GM23248 (cell line): ENCODE measurements at places on chromosomes 4 and X. TPM values are rescaled to one million over a fixed set of nuclear protein-coding genes. Genes with fewer than 3 reads are reported as not detected.

DNA sequence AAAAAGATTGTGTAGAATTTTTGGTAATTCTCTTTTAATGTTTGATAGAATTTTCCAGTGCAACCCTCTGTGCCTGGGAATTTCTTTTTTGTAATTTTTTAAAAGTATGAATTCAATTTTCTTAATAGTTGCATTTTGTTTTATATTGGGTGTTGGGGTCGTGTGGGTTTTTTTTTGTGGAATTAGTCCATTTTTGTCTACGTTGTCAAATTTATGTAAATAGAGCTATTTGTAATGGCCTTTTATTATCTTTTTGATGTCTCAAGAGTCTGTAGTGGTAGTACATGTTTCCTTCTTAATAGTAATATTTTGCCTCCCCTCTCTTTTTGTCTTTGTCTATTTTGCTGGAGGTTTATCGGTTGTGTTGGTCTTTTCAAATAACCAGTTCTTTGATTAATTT lies 64.4 kb downstream of the F11 start:
- no peak for DNase-seq

DNA sequence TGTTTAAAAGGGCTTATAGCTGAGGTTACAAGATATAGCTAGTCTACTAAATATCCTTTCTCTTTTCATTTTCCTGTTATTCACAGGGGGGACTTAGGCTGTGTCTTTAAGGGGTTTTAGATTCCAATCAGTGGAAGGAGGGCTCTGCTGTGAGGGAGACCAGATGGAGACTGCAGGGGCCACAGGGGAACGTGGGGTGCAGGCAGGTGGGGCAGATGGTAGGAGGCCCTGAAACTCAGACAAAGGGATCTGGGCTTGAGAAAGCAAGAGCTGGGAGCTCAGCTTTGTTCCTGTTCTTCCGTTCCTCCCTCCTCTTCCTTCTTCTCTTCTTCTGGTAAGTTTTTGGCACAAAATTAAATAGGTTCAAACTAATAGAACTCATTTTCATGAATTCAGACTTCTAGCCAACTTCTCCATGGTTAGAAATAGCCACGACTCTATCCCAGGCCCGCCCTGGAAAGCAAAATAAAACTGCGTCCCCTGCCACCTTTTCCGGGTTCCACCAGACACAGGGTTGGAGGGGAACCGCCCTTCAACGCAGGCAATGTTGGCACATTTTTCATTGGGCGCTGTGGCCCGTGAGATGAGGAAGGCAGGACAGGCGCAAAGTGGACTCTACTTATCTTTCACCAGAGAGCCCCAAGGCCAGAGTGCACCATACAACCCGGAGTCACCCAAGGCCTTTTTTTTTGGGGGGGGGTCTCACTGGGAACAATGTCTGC lies 3.5 kb upstream of the TMSB4X start:
- DNase-seq, result no peak

DNA sequence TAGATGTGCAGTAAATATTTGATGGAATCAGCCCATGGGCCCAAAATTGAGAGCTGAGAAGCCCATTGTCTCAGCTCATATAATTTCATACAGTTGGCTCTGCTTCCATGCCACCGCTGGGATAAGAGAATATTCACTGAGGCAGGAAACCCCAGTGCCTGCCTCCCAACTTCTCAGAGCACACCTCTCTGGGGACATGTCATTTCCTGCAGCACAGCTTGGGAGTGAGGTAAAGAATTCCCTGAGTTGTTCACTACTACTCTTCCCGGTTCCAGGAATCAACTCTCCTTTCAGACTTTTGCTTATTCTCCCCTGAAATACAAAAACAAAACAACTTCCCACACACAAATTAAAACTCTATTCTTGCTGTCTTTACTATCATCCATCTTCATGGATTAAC lies 389.3 kb downstream of the MAPK10 start:
- no peak for DNase-seq

DNA sequence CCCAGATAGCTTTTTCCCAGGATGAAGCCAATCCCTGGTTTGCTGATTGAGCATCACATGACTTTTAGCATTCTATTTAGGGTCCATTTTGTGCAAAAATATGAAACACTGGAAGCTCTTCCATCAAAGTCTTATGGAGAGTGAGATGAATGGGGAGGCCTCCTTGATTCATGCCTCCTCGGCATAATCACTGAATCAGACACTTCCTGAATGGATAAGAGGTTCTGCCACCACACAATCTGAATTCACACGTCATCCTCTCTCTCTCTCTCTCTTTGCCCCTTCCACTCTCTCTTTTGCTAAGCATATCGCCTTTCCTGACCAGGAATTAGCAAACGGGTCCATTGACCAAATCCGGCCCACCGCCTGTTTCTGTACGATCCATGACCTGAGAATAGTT lies 68.7 kb downstream of the CRMP1 start:
- DNase-seq, result no peak

DNA sequence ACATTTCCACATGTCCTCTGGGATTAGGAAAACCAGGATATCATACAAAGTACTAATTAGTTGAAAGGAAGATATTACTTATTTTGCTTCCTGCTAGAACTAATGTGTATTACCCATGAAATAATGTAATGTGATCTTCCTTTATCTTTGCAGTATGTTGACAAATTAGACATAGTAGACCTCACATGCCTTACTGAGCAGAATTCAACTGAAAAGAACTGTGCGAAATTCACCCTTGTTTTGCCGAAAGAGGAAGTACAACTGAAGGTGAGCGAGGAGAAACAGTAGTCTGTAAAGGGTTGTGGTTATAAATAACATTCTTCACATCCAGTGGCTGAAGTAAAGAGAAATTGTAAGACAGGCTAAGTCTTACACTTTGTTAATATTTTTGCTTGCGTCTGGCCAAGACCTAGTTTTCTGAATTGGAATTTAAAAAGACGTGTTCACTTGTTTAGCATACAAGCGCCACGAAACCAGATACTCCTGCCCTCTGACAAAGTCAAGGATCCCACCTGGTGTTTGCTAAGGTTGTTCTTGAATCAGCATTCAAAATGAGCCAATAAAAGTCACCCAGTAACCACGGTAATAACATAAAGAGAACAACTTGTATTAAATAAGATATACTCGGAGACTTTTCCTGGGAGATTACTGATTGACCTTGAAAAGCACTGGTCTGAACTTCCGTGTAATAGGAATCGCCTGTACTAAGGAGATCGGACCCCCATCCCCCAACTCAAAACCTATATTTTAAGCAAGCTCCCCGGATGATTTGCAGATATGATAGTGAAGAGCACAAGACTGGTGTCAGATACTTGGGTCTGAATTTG lies 16.9 kb downstream of the STAP1 start:
- no peak for DNase-seq

- DNase-seq, result no peak
Measured at GRCh38 chr4:13344216-13344615, 139.9 kb downstream of the RAB28 start.

Gene PDCL2
- total RNA-seq, result not detected in 2 replicates

- DNase-seq, result no peak
Measured at GRCh38 chrX:126339928-126340327, 173.8 kb upstream of the DCAF12L2 start.

DNA sequence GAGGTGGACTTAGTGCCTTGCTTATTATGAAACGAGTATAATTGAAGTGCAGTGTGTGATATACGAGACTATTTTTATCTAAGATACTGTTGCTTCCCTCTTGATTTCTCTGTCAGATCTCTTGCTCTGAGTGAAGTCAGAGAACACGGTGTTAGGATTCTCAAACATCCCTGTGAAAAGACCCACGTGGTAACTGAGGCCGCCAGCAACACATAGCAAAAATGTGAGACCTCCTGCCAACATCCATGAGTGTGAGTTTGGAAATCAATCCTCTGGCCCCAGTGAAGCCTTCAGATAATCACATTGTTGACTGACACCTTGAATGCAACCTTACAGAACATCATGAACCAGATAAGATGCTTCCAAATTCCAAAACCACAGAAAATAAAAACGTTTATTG lies 954.4 kb downstream of the FAT4 start:
- DNase-seq, result peak; percentile 31

DNA sequence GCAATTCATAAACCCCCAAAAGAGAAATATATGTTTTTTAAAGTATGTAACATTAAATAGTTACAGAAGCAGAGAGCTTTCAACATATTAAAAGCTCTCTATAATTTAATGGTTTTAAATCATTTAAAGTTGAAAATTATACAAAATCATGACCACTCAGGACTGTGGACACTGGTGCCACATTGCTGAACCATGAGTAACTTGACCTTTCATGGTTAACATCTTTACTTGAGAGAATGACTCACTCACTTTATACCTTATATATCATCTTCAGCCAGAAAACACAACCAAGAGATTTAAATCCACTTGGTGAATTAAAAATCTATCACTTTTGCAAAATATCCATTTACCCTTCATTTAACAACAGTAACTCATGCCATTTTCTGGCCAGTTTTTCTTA lies 584.3 kb upstream of the SMIM31 start:
- DNase-seq, result no peak

Gene ZMAT1
- total RNA-seq, result not detected in 2 replicates

DNA sequence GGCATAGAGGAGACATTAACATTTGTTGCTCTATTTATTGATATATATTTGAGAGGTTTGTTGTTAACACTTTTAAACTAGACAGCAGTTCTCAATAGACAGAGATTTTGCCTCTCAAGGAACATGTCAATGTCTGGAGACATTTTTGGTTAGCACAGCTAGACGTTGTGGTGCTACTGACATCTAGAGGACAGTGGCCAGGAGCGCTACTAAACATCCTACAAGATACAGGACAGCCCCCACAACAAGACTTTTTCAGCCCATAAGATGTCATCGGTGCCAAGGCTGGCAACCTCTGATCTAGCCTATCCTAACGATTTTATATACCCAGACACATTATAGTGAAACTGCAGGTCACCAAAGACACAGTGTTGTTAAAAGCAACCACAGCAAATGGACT lies 18.4 kb upstream of the CTSO start:
- DNase-seq, result peak; percentile 44

DNA sequence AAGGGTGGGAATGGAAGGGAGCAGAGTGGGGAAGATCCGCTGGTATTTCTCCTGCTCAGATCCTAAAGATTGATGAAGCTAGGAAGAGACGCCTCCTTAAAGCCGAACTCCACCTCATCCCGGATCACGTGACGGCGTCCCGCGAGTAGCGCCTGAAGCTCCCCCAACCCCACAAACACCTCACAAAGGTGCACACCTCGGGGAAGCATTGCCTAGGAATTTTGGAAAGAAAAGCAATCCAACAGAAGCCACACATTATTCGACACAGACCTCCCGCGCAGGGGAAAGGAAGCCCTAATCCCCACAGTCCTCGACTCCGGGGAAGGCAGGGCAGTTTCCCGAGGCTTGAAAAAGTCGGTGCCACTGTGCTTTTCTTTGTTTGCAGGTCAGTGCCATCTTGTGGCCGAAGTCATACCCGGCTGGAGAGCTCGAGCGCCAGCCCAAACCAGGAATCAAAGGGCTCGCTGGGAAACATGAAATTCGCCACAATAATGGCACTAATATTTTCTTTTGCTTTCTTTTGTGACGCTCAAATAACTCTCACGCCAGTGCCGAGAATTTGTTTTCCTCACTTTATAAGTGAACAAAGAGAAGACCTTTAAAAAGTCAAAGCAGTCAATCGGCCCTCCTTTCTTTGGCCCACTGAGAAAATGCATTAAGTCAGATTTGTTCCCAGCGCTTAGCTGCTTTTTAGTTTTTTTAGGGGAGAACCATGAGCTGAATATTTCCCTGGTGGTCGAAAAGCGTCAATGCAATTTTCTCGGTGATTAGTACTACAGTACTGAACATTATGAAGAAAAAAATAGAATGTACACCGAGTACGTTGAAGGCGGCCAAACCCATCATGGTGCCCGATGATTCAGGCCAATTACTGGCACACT lies at the start of gene NPY1R:
Gene NPY1R (minus strand): TSS at position 71 of the 881 bp plus-strand sequence. CDS start 6,042 bp downstream, outside the sequence.
- DNase-seq, result peak; percentile 87

DNA sequence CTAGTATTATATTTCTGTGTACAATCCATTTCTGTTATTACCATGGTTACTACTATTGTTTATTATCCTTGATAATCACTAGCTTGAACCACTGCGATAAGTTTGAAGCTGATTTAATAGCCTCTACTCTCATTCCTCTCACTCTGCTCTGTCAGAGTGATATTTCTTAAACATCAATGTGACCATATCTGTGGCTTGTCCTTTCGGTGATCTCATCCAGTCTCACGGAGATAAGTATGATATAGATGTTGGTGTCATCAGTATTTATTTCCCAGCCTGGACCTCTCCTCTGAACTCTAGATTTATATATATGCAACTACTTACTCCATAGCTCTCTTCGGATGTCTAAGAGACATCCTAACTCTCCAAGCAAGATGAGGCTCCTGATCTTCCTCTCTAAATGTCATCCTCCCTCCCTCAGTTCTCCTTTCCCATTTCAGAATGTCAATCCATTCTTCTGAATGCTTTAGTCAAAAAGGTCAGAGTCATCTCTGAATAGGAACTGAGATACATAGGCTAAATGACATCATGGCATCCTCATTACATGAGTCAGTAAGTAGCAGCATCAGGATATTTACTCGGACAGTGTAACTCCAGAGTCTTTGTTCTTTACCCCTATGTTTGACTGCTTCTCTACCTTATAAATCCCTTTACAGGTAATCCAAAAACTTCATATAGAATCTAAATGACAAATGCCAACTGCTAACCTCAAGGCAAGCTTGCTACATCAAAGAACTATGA lies 129.5 kb downstream of the PACRGL start:
- peak; percentile 73 for DNase-seq

- peak; percentile 41 for DNase-seq
Measured at GRCh38 chr4:38106311-38106710, 146.1 kb downstream of the PTTG2 start.

GRCh38 chrX:120213438-120214265 lies 37.0 kb upstream of the ZBTB33 start:
- DNase-seq, result peak; percentile 57

Gene TLR6
- total RNA-seq, result 0.76 and 3.4 TPM in 2 replicates

Gene VSIG4
- total RNA-seq, result not detected in 2 replicates

Gene CSAG3
- not detected in 2 replicates for total RNA-seq

GRCh38 chr4:126273746-126274145 lies 959.0 kb downstream of the FAT4 start:
- DNase-seq, result no peak

Gene MFAP3L
- total RNA-seq, result 19.3 and 20.8 TPM in 2 replicates

Gene AWAT2
- not detected in 2 replicates for total RNA-seq

DNA sequence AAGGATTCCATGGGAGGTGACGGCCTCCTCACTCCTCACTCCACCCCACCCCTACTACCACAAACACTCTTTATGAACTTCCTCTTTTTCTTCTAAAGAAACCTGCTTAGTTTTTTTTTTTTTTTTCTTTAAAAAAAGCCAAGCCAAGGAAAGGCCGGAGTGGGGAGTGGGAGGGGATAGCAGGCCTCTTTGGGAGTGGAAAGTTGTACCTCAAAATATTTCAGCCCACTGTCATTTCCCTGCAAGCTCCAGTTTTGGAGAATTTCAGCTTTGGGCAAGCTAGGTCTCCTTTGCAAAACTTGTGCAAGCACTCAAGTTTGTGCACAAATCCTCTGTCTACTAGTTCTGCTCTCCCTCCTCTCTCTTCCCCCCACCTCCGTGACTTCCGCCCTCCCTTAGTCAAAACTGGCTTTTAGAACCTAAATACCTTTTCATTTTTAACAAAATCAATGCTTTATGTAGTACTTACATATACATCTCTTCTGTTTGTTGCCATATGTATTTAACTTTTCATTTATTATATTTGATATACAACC lies 512 bp upstream of the ANTXR2 start:
- no peak for DNase-seq

Gene UTP3
- 22.8 and 27.1 TPM in 2 replicates for total RNA-seq

GRCh38 chr4:40722576-40723161 lies 27.1 kb upstream of the NSUN7 start:
- DNase-seq, result no peak

Gene ZNF185
- total RNA-seq, result 4.5 and 7.2 TPM in 2 replicates

Gene KLHL15
- 8.1 and 8.2 TPM in 2 replicates for total RNA-seq

GRCh38 chrX:20361081-20361889 lies 94.6 kb upstream of the RPS6KA3 start:
- peak; percentile 65 for DNase-seq
